ENCODE measurements at places on chromosomes 5 and 9.

GRCh38 chr5:86977190-86977589 lies 290.5 kb upstream of the RASA1 start:
- no peak for DNase-seq

GRCh38 chr9:76562511-76562911 lies 103.5 kb downstream of the GCNT1 start:
- DNase-seq: no peak

DNA sequence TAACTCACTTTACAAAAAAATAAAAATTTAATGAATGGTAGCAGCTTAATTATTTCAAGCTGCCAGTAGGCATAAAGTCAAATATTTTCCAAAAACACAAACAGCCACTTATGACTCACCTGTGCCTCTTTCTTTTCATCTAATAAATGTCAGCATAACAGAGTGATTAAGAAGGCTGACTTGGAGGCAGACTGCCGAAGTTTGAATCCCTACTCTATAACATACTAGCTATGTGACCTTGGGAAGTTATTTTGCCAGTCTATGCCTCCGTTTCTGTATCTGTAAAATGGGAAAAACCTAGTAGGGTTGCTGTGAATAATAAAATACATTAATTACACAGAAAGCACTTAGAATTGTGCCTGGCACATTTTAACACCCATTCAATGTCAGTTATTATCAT lies 33.8 kb downstream of the FANCC start:
- DNase-seq: no peak

- no peak for DNase-seq
Observed at GRCh38 chr9:128910906-128911305, 9.9 kb upstream of the PHYHD1 start.

DNA sequence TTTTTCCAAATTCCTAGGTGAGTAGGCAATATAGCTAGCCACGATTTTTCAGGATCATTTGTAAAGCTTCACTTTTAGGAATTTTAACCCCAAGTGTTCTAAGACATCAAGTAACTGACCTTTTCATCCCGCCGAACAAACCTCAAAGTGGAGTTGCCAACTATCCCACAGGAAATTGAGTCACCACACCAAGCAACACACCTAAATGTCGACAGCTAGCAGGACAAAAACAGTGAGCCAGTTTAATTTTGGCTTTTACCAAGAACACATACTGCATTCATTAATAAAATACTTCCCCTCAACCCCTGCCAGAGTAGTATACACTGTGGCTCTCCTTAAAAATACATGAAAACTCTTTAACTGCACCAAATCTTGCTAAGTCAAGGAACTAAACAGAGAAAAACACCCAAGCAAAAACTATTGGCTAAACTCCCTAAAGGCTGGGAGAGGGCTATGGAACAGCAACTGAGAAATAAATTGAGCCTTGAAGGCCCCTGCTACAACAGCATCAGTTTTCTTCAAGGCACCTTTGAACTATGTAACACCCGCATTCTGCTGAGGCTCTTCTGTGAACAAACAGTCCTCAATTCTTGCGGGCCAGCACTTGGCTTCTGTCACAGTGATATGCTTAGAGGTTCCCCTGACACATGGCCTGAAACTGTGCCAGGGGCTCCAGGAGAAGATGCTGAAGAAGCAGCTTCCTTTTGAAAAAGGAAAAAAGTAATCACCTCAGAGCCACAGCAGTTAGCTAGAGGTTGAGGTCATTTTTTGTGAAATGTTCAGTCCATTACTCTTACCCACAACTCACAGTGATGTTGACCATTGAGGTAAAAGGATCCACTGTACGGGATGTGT lies 459.6 kb downstream of the RAB3C start:
- no peak for DNase-seq

GRCh38 chr9:18911714-18912342 lies 121.2 kb downstream of the SAXO1 start:
- no peak for DNase-seq

- no peak for DNase-seq
Observed at GRCh38 chr5:59660737-59661136, 232.8 kb downstream of the PDE4D start.

GRCh38 chr9:98129451-98129881 lies 10.4 kb upstream of the TRIM14 start:
- DNase-seq: no peak

DNA sequence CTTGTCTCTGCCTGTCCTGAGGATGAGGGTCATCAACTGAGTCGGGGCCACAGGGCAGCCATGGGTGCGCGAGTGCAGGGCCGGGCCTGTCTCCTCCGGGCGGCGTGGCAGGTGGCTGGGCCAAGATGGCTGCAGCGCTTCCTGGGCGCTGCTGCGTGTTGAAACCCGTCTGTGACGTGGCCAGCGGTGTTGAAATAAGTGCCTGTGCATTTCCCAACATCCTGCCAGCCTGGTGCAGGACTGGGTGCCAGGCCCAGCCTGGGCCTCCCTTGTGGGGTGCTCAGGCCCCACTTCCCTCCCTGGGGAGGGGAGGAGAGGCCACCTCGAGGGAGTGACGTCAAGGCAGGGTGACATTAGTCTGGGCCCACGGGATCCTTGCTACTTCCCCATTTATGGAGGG lies 45.5 kb downstream of the RXRA start:
- no peak for DNase-seq

DNA sequence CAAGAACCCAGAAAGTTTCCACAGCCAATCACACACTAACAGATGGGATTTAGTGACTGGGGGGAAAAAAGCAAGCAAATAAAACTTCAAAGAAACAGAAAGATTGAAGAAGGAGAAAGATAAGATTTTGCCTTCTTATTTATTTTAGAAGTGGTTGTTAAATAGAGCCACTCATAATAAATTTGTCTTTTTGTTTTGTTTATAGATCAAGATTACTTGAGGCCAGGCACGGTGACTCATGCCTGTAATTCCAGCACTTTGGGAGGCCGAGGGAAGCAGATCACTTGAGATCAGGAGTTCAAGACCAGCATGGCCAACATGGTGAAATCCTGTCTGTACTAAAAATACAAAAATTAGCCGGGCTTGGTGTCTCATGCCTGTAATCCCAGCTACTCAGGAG lies 94.9 kb upstream of the RANBP3L start:
- DNase-seq: no peak

DNA sequence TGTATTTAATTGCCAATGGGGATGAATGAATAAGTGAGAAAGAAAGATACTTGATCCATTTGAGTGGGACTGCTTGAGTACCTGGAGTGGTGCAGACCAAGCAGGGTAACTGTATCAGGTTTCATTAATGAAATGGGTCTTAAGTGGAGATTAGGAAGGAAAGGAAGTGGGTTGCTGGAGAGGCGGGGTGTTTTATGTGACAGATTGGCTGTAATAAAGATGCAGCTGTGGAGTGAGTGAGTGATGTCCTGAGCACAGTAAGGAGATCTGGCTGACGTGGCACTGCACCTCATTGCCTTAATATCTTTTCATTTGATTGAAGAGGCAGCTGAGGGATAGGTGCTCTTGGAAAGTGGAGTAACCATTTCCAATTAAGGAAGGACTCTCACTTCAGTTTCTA lies 161.0 kb upstream of the CCDC152 start:
- no peak for DNase-seq

- DNase-seq: no peak
Observed at GRCh38 chr9:127809540-127810377, 7.1 kb downstream of the FPGS start.

- no peak for DNase-seq
Observed at GRCh38 chr5:14848385-14848784, 23.2 kb downstream of the ANKH start.

GRCh38 chr9:18676525-18676924 lies 202.6 kb downstream of the ADAMTSL1 start:
- no peak for DNase-seq

DNA sequence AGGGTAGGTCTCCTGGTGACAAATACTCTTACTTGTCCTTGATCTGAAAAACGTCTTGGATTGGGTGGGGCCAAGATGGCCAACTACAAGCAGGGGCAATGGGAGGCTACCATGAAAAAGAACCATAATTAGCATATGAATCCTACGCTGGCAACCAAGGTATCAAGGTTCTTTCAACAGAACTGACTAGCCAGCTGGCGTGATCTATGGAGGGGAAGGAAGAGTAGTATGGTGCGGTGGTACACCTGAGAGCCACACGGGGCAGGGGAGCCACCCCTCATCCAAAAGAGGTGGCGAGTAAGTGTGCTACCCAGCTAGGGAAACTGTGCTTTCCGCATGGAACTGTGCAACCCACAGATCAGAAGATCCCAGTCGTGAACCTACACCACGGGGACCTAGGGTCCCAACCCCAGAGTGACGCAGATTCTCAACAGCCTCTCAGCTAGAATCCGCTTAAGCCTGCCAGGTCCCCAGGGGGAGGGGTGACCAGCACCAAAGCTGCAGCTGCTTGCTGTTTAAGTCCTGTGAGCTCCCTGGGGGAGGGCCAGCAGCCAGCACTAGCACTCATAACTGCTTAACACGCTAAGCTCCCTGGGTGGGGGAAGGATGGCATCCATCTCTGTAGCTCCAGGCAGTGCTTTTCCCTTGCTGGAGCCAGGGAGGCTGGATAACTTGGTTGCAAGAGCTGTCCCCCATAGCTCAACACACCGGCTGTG lies 334.8 kb downstream of the FBXL17 start:
- DNase-seq: no peak

- no peak for DNase-seq
Observed at GRCh38 chr5:149453618-149454415, 74.7 kb upstream of the IL17B start.

DNA sequence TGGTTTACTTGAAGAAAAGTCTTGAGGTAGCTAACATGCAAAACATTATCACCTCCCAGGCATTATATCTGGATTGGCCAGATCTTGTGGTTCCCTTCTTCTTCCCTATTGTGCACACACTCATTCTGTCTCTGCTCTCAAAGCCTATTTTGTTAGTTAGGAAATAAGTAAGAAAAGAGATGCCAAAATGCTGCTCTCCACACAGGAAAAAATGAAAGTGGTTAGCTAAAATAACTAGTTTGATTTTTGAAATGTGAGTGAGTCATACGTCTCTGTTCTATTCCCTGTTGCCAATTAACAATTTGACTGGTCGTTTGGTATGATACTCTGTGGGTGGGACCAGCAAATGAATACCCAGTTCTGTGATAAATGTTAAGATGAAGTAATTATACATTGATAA lies 28.1 kb downstream of the LMNB1 start:
- DNase-seq: no peak

- DNase-seq: no peak
Observed at GRCh38 chr5:146681585-146682105, 165.7 kb upstream of the GPR151 start.
